ENCODE measurements at places on chromosomes 1 and 21.

GRCh38 chr1:248631354-248632008 lies 3.4 kb downstream of the OR2T11 start:
- DNase-seq, result no peak

GRCh38 chr1:39046613-39047210 lies 20.6 kb downstream of the NDUFS5 start:
- no peak for DNase-seq

GRCh38 chr1:146013559-146013922 lies 8.0 kb downstream of the HJV start:
- DNase-seq, result no peak

DNA sequence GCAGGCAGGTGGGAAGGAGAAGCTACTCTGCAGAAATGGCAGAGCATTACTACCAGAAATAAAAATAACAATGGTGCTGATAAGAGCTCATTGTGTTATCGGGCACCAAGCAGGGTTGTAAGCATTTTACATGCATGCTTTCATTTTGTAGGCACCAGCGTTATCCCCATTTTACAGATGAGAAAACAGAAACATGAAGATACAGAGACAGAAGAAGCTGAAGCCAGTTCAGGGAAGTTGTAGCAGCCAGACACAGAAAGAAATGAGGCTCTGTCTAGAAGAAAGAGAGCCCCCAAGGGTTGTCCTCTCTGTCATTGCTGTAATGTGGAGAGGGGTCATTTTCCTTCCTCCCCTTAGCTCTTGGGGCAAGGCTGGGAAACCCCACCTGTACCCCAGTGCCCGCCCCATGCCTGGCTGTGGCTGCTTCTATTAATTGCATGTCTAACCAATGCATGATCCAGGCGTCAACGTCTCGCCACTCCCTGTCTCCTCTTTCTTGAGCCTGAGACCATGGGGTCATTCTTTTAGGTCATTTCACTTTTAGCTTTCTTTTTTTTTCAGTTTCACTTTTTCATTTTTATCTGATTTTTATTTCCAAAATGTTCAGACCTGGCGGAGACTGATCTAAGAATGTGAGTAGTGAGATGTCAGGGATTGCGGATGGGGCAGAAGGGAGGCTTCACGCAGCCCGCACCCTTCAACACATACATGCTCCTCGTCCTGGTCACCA lies 6.8 kb downstream of the OLIG1 start:
- DNase-seq, result no peak

- DNase-seq, result no peak
Measured at GRCh38 chr1:202105571-202106339, 17.0 kb upstream of the GPR37L1 start.

- peak; percentile 49 for DNase-seq
Measured at GRCh38 chr1:165073185-165074007, 283.1 kb downstream of the LMX1A start.
